AG04449 (cell line): ENCODE measurements at places on chromosomes 11 and 22.

DNA sequence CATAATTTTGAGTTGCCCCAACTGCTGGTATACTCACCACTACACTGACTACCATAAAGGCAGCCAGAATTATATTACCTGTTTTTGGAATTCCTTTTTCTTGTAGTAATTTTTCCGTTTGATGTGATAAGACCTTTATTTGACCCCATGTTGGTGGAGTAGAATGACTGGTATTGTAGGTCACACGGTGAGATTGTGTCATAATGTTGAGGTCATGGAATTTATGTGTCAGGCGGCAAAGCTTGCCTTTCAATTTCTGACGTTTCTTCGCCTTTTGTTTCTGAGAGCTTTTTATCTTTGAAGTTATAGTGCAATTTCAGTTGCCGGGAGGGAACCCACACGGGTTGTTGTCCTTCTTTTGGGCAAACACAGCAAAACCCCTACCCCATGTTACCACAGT, 13.0 kb downstream of the OR52K1 start:
- DNase-seq: no peak

DNA sequence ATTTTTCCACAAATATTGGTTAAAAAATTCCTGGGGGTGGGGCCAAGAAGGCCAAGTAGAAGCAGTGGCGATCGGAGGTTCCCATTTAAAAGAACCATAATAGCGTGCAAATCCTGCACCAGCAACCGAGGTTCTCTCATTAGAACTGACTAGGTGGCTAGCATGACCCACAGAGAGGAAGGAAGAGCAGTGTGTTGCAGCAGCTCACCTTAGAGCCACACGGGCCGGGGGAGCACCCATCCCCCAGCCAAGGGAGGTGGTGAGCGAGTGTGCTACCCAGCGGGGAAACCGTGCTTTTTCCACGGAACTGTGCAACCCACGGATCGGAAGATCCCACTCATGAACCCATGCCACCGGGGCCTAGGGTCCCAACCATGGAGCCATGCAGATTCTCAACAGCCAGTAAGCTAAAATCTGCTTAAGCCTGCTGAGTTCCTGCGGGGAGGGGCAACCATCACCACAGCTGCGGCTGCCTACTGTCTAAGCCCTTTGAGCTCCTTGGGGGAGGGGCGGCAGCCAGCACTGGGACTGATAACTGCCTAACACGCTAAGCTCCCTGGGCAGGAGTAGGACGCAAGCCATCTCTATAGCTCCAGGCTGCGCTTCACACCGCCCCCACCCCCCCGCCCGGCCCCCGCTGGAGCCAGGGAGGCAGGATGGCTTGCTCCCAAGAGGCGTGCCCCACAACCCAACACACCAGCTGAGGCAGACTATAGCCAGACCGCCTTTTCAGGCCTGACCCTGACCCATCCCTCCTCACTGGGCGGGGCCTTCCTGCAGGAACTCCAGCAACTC, 21.0 kb upstream of the HTATIP2 start:
- DNase-seq: no peak

DNA sequence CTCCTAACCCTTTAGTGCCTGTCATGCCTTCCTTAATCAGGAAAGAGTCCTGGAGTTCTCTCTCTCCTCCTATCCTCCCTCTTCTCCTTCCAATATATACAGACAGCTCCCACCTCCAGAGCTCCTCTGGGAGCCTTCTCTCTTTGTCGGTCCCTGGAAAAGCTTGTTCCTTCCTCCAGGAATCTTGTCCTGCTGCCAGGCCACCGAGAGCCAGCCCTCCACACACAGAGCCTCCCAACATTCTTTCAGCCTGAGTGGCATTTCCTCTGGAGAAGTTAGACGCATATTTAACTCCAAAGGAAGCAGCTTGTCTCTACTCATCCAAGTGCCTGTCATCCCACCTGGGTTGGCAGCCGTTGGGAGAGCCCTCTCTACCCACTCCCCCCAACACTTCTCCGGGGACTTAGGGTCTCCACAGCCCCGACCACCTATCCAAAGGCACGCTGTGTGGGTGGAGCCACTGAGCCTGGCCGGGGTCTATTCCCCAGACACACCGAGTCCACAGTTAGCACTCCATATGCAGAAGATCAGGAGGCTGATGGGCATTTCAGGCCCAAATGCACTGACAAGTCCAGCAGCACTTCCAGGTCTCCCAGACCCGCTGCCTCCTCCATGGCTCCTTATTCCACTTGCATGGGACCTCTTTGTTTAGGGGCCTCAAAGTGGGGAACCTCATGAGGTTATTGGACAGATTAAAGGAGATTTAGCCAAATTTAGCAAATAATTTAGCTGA, 31.1 kb downstream of the DKK3 start:
- peak; percentile 70 for DNase-seq

GRCh38 chr11:81658722-81659121, 1074.9 kb downstream of the FAM181B start:
- DNase-seq: no peak

- DNase-seq: no peak
These were observed 73.3 kb upstream of the WNT11 start for GRCh38 chr11:76279646-76280045.

GRCh38 chr11:64751580-64751979, 7.6 kb upstream of the RASGRP2 start:
- no peak for DNase-seq

DNA sequence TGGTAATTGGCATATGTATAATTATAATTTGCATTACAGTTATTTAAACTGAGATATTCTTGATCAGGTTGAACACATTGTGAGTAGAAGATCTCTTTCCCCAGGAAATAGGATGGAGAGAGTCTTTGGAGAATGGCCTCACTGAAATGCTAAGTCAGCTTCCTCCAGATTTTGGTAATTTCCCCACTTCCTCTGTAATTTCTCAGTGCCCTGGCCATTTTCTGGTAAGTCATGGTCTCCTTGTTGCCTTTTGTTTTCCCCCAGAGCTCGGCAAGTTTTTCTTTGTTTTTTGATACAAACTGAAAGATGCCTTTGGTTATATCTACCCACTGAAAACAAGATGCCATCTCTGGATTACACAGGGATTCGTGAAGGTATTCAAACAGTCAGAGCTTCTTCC, 12.8 kb upstream of the FBXO3 start:
- no peak for DNase-seq

DNA sequence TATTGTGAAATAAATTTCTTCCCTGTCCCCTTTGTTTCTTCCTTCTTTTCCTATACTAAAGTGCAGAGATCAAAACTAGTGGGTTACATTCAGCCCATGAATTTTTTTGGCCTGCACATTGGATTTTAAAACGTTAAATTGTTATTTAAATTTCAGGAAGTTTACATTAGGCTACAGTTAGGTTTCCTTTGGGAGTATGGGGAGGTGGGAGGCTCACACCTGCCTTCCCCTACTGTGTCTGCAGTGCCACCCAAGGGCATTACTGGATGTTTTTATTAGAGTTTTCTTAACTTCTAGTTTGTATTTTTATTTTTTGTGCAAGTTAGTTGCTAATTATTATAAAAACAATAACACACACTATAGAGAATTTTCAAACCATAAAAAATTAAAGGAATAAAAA, 51.7 kb downstream of the CYB5R2 start:
- no peak for DNase-seq

DNA sequence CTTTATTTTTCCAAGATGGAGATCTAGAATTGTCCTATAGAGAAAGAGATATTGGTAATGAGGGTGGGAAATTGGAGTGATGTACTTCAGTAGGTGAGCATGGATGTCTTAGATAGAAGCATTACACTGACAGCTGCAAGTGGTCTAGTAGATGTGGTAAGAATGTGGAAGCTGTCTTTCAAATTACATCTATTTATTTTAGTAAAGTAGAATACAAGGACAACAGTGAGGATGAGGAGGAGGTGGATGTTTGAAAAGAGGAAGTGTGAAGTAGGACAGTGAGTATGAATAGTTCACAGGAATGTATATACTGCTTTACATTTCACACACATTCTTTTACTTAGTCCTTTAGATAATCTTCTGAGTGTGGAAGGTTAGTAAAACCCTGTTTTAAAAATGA, 64.2 kb downstream of the HIPK3 start:
- no peak for DNase-seq

DNA sequence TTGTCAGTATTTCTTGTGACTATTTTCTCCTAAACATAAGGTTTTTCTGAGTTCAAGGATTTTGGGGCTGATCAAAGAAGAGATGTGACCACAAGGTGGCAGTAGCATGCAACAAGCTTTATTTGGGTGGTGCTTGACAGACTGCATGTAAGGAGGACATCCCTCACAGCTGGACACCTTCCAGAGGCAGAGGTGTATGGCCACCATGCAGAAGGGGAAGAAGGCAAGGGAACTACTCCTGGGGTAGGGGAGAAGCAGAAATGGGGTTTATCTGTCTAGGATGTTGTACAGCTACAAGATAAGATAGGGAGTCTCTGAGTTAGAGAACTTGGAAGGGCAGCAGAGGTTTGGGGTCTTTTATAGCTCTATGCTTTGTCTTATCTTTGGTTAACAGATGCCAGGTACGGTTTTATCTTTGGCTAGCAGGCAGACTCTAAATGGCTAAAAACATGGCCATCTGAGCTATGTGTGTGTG, 5.1 kb upstream of the BIRC2 start:
- DNase-seq: peak; percentile 53

DNA sequence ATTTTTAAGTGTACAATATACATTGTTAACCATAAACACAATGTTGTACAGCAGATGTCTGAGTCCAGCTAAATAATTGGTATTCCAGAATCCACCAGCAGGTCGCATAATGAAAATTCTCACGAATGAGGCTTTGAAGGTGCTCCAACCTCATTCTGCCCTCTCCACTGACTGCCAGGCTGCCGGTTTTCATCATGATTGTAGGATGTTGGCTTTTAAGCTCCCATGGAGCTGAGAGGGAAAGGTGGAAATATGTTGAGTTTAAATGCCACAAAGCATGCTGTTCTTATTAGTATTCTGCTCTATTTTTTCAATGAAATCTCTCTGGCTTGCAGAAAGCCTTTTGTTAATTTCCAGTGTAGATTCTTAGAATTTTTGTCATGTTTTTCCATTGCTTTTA, 337.2 kb upstream of the DDI1 start:
- DNase-seq: no peak

DNA sequence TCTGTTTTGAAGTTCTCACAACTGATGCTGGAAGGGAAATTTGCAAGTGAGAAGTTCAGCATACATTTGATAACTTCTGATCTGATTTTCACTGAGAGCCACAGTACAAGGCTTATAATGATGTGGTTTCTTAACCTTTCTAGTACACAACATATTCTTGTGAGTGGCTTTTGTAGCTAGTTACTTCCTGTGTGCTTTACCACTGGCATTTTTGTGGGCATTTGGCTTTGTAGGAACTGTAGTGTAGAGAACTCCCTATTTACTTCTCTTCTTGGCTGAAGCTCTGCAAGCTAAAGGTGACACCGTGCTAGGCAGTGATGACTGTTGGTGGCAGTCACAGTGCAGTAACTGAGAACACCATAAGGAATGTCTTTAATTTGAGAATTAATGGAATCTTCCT, 14.9 kb downstream of the USP47 start:
- no peak for DNase-seq

- DNase-seq: no peak
These were observed 72.3 kb upstream of the TP53I11 start for GRCh38 chr11:45023065-45023365.

DNA sequence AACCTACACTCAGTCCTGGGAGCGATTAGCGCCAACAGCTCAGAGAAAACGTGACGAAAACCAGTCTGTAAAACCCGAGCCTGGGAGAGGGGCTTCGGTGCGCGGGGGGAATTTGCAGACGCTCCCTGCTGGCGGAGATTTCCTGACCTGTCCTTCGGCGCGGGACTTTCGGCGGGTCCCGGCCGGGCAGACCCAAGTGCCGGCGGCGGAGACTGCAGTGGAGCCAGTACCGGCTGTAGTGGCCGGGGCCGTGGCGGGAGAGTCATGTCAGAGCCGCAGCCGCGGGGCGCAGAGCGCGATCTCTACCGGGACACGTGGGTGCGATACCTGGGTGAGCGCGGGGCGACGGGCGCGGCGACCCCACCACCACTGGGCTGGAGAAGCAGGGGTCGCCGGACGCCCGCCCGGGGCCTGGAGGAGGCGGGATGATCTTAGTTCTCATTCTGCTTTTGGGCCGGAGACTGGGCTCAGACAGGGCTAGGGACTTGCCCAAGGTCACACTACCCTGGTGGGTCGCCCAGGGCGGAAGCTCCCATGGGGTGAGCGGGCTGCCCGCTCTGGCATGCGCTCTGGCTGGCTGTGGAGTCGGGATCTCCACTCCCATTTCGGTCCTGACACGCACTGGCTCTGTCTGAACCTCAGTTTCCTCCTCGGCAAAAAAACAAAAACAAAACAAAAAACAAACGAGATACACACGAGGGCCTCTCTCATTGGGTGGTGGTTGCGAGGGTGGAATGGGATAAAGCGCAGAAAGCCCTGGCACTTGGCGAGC, at the start of gene MTFP1:
Gene MTFP1, plus strand, starts transcription at position 153 of the 772 bp plus-strand sequence. Its CDS starts 112 bp downstream, at position 265.
- no peak for DNase-seq

- no peak for DNase-seq
These were observed 64.6 kb upstream of the PTPRJ start for GRCh38 chr11:47915783-47916182.

DNA sequence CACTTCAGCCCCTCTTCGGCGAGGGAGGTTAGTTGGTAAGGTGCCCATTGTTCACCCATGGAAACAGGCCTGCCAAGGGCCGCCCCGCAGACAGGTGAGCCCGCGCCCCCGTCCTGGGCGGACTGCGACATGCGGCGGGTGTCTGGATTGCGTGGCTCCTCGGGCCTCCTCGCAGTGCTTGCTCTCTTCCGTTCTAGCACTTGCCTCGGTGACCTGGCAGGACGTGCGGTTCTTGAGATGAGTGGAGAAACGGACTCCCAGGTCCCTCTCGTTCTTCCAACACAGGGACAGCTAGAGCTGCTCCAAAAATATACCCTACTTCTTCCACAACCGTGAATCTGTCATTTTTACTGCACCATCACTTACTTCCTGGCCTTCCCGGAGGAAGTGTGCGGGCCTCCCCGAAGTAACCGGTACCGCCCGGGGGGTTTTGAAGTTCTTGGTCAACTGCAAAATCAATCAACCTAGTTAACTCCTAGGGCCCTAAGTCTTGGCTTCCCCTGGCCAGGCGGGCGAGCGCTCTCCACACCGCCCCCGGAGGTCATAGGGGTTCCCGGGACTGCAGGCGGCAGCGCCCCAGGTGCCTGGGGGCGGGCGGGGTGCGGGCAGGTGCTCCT, 745 bp upstream of the ZBTB44 start:
- DNase-seq: no peak

GRCh38 chr11:116078101-116078591, 573.9 kb upstream of the CADM1 start:
- no peak for DNase-seq

DNA sequence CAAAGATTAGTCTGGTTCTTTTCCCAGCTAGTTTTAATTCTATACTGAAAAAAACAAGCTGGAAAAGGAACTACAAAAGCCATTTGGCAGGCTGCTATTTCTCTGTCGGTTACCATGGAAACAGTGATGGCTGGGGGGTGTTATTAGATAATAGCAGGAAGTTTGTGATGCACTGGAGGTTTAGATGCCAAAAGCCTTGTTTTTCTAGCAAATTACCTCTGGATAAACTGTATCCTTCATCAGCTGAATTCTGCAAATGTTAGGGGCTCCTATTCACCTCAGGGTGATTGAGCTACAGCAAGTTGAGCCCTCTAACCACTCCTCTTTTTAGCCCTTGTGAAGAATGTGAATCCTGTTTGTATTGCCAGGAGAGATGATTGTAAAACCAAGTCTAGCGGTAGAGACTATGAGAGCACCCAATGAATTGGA, 25.2 kb downstream of the ALKBH3 start:
- DNase-seq: no peak
